HTR-8/SVneo (cell line): ENCODE measurements at places on chromosomes 1 and 21.

GRCh38 chr1:43238085-43238484 lies 31.7 kb upstream of the TMEM125 start:
- DNase-seq: peak; percentile 72

DNA sequence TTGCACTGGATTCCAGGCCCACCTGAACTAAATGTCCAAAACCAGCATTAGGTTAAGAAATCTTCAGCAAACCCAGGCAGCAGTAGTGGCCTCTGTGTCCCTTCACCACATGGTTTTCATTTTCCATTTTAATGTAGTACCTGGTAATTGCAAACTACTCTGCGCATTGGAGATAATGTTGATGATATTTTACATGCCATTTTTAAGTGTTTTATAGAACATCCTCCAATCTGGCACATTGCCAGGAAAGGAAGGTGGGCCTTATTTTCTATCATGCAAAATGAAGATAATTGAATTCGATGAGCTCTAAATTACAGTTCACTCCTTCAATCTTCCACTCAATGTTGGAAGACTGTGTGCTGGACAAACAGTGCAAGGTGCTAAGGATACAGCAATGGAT lies 89.5 kb downstream of the ZC3H11B start:
- no peak for DNase-seq

DNA sequence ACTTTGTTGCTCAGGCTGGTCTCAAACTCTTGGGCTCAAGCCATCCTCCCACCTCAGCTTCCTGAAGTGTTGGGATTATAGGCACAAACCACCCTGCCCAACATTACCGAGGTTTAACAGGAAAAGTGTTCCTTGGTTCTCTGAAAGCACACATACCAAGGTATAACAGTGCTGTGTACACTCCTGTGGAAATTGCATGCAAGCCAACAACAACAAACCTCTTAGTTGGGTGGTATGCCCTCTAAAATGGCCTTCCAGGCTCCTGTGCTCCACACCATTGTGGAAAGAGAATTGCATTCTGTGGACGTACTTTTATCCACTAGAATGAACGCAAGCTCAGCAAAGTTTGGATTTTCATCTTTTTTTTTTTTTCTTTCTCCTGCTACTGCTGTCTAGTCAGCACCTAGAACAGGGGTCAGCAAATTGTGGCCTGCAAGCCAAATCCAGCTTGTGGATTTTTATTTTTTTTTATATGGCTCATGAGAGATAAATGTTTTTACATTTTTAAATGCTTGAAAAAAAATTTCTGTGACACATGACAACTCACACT lies 192.2 kb upstream of the TNR start:
- no peak for DNase-seq

DNA sequence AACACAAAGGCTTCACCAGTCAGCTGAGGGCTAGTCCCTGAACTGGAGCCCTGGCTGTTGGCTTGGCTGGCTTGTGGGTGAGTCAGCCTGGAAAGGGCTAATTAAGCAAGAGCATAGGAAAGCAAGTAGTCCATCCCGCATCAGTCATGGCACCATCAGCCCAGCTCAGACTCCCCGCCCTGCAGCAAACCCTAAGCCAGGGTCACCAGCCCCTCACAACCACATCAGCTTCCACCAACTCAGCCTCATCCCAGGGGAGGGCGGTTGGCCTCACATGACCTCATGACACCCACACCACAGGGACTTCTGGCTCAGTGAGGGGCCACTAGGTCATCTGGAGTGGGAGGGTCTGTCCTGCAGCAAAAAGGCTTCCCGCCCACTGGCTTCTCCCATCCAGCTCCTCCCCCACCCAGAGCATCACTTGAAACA lies 7.0 kb upstream of the SPATC1L start:
- peak; percentile 28 for DNase-seq

DNA sequence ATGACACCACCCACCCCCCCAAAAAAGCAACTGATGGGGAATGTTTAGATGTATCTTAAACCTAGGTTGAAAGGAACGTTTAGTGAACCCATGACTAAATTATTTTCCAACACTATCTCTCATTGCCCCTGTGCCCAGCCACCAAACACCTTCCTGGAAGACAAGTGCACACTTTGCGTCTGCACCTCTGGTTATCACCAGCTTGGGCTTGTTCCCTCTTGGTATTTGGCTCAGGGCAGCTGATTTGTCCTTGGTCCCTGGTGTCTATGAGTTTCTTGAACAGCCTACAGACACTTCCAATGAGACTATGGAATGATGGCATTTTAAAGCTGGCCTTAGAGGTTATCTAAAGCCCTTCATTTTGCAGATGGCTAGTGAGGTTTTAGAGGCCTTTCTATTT lies 15.5 kb upstream of the RIMKLA start:
- DNase-seq: no peak

GRCh38 chr21:32007456-32007855 lies 134.6 kb downstream of the HUNK start:
- DNase-seq: peak; percentile 18

DNA sequence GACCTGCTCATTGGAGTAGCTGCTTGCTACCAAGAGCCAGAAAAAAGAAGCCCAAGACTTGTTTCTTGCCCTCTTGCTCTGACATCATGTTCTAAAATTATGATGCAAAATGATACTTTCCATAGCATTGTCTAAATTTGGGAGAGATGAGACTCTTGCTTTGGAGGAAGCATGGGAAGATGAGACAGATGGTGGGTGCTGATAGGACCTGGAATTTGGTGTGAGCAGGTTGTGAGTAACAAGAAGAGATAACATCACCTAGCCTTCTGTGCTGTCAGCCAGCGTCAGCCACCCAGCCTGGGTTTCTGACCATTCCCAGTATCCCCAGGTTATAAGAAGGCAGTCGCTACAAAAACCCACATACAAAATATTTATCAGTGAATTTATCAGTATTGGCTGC lies 67.1 kb upstream of the GCLM start:
- DNase-seq: no peak

GRCh38 chr1:216580538-216581057 lies 142.6 kb downstream of the ESRRG start:
- no peak for DNase-seq

- DNase-seq: no peak
These were observed 81.7 kb downstream of the ARID4B start for GRCh38 chr1:235246022-235246948.

DNA sequence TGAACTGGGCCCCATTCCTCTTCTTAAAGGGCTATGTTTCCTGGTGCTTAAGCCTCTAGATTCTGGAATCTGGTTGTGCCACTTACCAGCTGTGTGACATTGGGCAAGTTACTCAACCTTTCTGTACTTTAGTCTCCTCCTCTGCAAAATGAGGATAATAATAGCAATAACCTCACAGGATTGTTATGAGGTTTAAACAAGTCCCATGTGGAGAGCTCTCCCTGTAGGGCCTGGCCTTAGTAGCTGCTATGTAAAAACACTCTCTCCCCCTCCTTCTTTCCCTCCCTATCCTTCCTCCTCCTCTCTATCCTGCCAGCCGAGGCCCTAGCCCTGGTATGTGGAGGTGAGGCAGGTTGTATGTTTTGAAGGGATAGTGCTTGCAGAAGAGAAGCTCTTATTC lies 8.2 kb upstream of the PEAR1 start:
- DNase-seq: no peak

GRCh38 chr1:110513511-110513910 lies 5.5 kb downstream of the KCNA10 start:
- DNase-seq: peak; percentile 17

- no peak for DNase-seq
These were observed 9.7 kb downstream of the ZMPSTE24 start for GRCh38 chr1:40267767-40268187.

- no peak for DNase-seq
These were observed 16.2 kb upstream of the MARK1 start for GRCh38 chr1:220511785-220512184.

- no peak for DNase-seq
These were observed 1.3 kb downstream of the FYB2 start for GRCh38 chr1:56817716-56818463.

- DNase-seq: no peak
These were observed 61.3 kb downstream of the SLC66A1 start for GRCh38 chr1:19373211-19374082.

DNA sequence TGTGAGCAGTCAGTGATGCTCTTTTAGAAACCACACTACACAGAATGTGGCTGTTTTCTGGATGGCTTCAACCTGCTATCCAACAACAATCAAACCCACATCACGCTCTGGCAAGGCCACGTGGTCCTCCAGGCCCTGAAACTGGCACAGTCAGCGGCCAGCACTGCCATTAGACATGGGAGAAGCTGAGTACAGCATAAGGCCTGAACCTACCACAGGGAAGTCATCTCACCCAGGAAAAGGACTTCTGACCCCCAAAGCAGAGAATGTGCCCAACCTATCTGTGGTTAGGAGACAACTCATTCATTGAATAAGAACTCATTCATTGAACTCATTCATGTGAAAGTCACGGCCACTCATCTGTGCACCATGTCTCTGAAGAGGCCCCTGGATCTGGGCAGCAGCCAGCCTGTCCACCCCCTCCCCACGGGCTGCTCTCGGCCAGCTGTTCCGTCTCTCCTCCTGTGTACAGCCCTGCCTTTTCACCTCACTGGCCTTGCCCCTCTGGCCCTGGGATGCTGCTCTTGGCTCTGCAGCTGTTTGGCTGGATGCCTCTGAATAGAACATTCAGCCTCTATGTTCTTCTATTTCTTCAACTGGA lies 41.1 kb downstream of the C1orf198 start:
- DNase-seq: no peak

GRCh38 chr1:31783846-31784245 lies 19.7 kb upstream of the ADGRB2 start:
- no peak for DNase-seq

DNA sequence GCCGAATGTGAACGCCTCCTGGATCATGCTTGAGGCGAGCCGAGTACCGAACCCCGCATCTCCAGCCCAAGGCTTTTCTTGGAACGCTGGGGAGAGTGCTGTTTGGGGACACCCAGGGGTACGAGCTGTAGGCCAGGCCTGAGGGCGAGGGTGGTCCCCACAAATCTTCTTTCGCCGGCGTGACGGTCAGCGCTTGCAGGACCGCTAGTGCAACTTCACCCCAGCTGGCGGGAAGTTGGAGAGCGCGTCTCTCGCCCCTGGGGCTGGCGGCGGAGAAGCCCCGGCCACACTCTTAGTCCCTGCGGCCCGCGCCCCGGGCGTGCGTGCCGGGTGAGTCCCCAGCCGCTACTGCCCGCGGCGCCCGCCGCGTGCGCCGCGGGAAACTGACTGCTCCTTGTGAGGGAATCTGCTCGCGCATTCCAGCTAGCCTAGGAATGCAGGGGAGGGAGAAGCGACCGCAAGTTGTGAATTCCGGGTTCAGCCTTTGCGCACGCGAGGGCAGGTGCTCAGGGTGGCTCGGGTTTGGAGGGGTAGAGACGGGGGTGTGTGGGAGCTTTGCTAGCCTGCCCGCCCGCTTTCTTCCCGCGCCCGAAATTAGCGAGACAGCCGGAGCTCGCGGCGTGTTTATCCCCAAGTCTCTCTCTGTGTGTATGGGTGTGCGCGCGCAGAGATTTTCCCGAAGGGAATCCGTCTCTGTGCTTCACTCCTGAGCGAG lies 884 bp downstream of the LHX4 start:
- DNase-seq: peak; percentile 62

DNA sequence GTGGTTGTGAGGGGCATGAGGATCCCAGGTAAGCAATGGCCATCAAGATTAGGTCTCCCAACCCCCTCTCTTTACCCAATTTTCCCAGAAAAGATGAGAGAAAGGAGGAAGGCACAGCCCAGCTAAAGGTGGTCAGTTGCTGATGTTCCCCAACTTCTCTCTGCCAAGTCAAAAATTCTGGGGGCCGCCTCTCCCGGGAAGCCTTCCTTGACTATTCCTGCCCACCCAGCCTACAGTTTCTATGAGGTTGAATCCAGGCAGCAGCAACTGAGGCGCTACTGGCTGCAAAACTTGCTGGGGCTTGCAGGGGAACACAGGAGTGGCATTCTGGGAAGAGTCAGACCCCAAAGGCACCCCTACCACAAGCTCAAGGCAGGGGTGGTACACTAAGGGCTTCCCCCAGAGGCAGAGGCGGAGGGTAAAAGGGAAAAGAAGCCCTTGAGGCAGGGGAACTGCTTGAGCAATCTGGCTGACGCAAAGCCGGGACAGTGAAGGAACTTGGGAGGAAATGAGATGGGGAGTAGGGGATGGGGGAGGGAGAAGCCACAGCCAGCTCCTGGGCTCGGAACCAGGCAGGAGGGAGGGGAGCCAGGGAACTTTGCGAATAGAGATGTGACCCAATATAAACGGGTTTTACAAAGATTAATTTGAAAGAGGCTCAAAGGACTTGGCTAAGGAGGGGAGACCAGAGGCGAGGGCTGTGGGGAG lies 31.2 kb downstream of the SDC3 start:
- no peak for DNase-seq

GRCh38 chr1:67053535-67053784 lies 488 bp downstream of the SLC35D1 start:
- peak; percentile 8 for DNase-seq

GRCh38 chr1:2472109-2472508 lies 4.0 kb upstream of the PLCH2 start:
- DNase-seq: no peak

DNA sequence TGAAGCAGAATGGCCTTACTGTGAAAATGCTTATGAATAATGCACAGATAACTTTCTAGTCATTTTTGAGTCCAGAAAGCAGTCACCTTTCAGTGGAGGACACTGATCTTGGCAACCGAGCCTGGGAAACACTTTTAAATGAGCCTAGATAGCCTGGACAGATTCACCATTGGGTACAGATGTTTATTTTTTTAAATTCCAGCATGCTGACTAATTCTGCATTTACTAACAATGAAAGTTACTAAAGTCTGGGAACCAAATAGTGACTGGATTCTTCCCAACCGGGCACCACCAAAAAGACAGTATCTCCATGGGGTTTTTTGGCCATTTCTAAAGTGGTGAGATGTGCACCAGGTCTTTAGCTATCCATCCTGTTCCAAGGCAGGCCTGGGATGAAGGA lies 3.3 kb upstream of the FMOD start:
- DNase-seq: no peak

- no peak for DNase-seq
These were observed 286.0 kb downstream of the PLA2G4A start for GRCh38 chr1:187114792-187115191.

DNA sequence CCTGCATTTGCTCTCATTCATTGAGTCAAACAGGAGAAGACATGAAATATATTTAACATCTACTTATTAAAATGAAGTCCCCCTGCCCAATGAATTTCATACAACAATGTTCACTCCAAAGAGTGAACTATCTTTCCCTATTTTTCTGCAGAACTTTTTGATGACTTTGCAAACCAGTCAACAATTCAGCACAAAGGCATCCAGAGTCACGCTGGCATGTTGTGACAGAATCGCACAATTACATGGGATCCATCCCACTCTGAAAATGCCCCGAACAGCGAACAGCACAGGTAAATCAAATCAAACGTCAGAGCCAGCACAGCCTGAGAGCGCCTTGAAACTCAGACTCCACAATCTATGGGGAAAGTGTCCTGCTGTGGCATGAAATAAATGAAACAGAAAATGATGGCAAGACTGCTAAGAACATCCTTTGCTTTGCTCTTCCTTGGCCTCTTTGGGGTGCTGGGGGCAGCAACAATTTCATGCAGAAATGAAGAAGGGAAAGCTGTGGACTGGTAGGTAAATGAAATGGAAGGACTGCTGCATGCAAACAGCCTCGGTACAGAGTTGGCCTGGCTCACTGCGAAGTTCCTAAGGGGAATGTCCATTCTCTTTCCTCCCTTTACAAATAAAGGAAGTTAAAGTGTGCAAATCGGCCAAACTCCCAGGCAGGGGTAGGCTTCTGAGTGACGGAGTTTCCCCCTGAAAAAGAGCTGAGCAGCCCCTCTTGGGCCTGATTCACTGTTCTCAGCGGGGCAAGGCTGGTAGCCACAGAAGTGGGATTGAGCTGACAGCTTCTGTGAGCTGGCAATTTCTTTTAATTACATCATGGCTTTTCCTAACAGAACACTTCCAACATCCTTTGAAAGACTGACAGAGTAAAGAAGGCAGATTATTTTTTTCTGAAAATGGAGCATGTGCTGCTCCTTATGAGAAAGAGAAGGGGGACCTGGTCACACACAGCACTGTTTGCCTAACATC lies at the start of gene DNASE2B:
Gene DNASE2B (plus strand): TSS at position 310 of the 981 bp plus-strand sequence. CDS start 81 bp downstream, at position 391.
- DNase-seq: no peak
